Prostate gland (tissue), 2 donors: ENCODE measurements at places on chromosomes 5 and 9. TPM values are rescaled to one million over a fixed set of nuclear protein-coding genes. Genes with fewer than 3 reads are reported as not detected.

Gene PDCD1LG2
- total RNA-seq: 1.4 TPM

Gene GABRA6
- 6.1 TPM for total RNA-seq

Gene USP20
- 53.5 TPM for total RNA-seq

Gene DEPDC1B
- 1.8 TPM for total RNA-seq

Gene SLCO4C1
- 0.51 TPM for total RNA-seq

Gene SPOUT1
- 45.8 TPM for total RNA-seq

Gene PCDHA10
- 1.0 TPM for total RNA-seq

GRCh38 chr5:91162534-91163381 lies 220.4 kb downstream of the ARRDC3 start:
- peak; percentile 87 for DNase-seq
- no peaks in the 10 kb centered on the region for H3K36me3 ChIP-seq
- no peaks in the 10 kb centered on the region for H3K4me1 ChIP-seq
- no peaks in the 10 kb centered on the region for H3K27me3 ChIP-seq

DNA sequence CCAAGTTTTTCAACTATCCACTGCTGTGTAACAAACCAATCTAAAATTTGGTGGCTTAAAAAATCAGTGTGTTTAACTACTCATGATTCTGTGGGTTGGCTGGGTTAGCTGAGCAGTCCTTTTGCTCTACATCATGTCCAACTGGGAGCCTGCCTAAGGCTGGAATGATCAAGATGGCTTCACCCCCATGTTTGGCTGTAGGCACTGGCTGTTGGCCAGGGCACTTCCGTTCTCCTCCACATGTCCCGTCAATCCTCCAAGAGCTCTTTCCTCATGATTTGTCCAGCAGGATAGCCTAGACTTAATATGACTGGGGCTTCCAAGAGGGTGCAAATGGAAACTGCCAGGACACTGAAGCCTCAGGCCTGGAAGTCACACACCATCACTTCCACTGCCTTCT lies 17.0 kb upstream of the TSSK1B start:
- H3K27ac ChIP-seq: no peak overlapping the region
- H3K36me3 ChIP-seq: no peaks in the 10 kb centered on the region
- no peak overlapping the region for H3K4me3 ChIP-seq
- H3K4me1 ChIP-seq: no peaks in the 10 kb centered on the region
- no peaks in the 10 kb centered on the region for H3K27me3 ChIP-seq
- no peak for DNase-seq

GRCh38 chr5:109908366-109908765 lies 218.6 kb downstream of the MAN2A1 start:
- no peak overlapping the region for H3K4me3 ChIP-seq
- H3K36me3 ChIP-seq: no peaks in the 10 kb centered on the region
- no peaks in the 10 kb centered on the region for H3K27me3 ChIP-seq
- H3K4me1 ChIP-seq: no peaks in the 10 kb centered on the region
- H3K27ac ChIP-seq: no peak overlapping the region

- no peak overlapping the region for H3K27ac ChIP-seq
- no peak for DNase-seq
- H3K27me3 ChIP-seq: no peaks in the 10 kb centered on the region
- no peaks in the 10 kb centered on the region for H3K36me3 ChIP-seq
These were observed 273.5 kb downstream of the CRB2 start for GRCh38 chr9:123629531-123629930.

GRCh38 chr9:131011274-131012022 lies 2.5 kb downstream of the LAMC3 start:
- DNase-seq: no peak
- H3K36me3 ChIP-seq: no peaks in the 10 kb centered on the region
- no peak overlapping the region for H3K4me3 ChIP-seq
- no peak overlapping the region for H3K27ac ChIP-seq

DNA sequence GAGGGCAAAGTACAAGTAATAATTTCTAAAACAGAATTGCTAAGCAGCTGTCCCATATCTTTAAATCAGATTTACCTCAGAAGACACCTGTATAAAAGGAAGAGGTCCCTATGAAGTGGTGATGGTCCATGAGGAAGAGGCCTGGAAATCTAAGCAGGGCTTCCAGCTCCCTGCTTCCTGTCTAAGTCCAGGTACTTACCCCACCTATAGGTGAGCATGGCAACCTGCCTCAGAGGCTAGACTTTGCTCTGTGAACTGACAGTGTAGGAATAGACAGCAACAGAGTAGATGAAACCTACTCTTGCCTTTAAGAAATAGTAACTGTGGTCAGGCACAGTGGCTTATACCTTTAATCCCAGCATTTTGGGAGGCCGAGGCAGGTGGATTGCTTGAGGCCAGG lies 55.8 kb upstream of the ARRDC3 start:
- no peaks in the 10 kb centered on the region for H3K4me1 ChIP-seq
- no peak for DNase-seq
- H3K36me3 ChIP-seq: no peaks in the 10 kb centered on the region
- H3K27me3 ChIP-seq: no peaks in the 10 kb centered on the region

DNA sequence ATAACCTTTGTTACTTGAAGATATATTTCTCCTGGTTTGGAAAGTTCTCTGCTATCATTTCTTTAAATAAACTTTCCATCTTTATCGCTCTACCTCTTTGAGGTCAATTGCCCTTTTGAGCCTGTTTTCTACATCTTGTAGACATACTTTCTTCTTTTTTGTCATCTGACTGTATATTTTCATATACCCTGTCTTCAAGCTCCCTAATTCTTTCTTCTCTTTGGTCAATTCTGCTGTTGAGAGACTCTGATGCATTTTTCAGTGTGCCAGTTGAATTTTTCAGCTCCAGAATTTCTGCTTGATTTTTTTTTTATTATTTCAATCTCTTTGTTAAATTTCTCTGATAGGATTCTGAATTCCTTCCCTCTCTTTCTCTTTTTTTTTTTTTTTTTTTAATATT lies 511.2 kb upstream of the GRAMD2B start:
- DNase-seq: no peak
- no peaks in the 10 kb centered on the region for H3K36me3 ChIP-seq
- no peaks in the 10 kb centered on the region for H3K27me3 ChIP-seq
- no peak overlapping the region for H3K4me3 ChIP-seq
- H3K27ac ChIP-seq: no peak overlapping the region

DNA sequence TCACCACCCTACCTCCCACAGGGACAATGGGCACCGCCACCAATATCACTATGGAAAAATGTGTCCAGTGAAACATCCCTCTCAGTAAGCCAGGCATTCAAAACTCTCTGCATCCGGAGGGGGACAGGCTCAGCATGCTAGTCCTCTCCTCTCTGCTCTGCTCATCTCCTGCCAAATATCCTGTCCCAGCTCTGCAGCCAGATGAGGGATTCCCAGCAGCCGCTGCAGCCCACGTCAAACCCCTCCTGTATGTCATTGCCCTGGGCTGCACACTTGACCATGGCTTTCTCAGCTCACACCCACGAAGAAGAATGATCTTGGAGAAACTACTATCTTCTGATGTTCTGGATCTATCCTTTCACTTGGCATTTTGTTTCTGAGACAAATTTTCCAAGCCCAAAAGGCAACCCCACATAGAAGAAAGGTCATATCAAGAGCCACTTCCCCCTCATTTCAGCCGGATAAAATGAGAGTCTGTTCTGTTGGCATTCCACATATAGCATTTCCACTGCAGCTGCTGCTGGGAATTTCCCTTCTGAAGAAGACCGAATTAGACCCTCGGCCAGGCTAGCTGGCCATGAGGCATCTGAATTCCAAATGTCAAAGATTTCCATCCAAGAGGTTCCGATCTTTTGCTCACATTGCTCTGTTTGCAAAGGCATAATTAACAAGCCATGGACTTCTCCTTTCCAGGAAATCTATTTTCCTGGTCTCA lies 338.0 kb downstream of the ACTL7B start:
- H3K27me3 ChIP-seq: no peaks in the 10 kb centered on the region
- no peak overlapping the region for H3K4me3 ChIP-seq
- H3K36me3 ChIP-seq: no peaks in the 10 kb centered on the region
- no peaks in the 10 kb centered on the region for H3K4me1 ChIP-seq
- DNase-seq: no peak
